H9 (cell line): ENCODE measurements at places on chromosomes 1 and 21.

DNA sequence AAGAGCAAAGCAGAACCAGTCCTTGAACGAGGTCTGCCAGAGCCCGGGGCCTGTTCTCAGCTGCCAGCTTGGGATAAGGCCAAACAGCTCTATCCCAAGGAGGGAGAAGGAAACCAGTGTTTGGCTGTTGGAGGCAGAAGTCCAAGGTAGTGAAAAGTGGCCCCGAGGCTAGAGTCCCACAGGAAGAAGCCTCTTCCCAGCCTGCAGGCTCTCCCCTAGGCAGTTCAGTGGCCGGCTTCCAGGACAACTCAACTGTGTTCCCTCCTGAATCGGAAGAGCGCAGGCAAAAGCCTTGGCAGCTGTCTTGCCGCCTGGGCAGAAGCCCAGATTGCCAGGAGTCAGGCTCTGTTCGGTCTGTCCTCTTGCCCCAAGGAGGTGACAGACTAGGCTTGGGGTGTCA, 19.3 kb downstream of the QSOX1 start:
- DNase-seq, result no peak

DNA sequence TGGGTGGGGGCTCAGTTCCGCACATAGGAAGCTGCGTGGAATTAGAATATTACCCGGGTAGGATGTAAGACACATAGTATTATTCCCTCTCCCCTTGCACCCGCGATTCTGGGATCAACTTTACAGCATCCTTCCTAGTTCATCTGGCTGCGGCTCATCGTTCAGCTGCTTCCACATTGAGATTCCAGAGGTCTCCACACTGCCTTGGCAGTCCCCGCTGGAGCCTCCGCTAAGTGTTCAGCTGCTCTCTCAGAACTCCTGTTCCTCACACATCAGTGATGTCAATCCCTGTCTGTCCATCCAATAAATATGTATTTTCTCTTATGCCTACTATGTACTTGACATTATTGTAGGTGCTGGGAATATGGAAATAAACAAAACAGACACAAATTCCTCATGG, 135.6 kb upstream of the SYT6 start:
- no peak for DNase-seq

DNA sequence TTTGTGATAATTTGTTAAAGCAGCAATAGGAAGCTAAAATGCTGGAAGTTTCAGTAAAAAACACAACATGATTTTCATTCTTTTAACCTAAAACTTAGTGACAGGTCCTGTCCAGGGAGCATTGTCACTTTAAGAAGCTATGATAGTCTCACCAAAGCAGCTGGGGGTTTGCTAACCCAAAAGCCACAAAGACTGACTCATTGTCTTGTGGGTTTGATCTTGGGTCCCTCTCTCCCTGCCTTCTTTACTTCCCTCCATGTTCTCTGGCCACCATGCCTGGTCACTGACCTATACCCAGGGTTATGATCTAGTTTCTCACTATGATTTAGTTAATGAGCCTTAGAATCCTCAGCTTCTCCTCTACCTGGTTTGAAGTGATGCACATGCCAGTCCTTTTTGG, 213.5 kb upstream of the PTGFR start:
- DNase-seq, result no peak

GRCh38 chr21:33975548-33976081, 60.0 kb upstream of the ATP5PO start:
- no peak for DNase-seq
